HT1080 (cell line): ENCODE measurements at places on chromosomes 2 and 18. TPM values are rescaled to one million over a fixed set of nuclear protein-coding genes. Genes with fewer than 3 reads are reported as not detected.

- DNase-seq, result no peak
These were observed 241.1 kb downstream of the BCL2 start for GRCh38 chr18:63078471-63078870.

GRCh38 chr2:222293660-222294630 is 4.9 kb downstream of the PAX3 start:
- DNase-seq, result no peak

DNA sequence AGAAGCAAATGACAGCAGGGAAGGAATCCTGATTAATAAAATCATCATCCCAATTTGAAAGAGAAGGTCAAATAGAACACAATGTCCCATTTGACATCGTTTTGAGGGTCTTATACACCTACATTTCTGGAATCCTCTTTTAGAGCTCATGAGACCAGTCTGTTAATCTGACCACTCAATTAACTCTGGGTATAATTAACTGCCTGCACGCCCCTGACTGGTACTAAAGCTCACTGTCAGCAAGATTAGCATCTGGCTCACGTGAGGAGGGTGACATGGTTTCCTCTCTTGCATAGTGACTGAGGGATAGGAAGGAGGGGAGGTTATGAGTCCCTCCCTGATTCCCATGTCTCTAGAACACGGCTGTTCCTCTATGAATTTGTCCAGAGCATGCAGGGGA is 124.3 kb downstream of the ICOS start:
- no peak for DNase-seq

GRCh38 chr2:142042536-142043199 is 88.1 kb downstream of the LRP1B start:
- DNase-seq, result no peak

GRCh38 chr2:109143214-109144187 is 14.5 kb downstream of the SH3RF3 start:
- no peak for DNase-seq

- DNase-seq, result no peak
These were observed 234.9 kb downstream of the TFCP2L1 start for GRCh38 chr2:121049950-121050585.

GRCh38 chr2:187079901-187080300 is 230.9 kb upstream of the ZSWIM2 start:
- DNase-seq, result no peak

DNA sequence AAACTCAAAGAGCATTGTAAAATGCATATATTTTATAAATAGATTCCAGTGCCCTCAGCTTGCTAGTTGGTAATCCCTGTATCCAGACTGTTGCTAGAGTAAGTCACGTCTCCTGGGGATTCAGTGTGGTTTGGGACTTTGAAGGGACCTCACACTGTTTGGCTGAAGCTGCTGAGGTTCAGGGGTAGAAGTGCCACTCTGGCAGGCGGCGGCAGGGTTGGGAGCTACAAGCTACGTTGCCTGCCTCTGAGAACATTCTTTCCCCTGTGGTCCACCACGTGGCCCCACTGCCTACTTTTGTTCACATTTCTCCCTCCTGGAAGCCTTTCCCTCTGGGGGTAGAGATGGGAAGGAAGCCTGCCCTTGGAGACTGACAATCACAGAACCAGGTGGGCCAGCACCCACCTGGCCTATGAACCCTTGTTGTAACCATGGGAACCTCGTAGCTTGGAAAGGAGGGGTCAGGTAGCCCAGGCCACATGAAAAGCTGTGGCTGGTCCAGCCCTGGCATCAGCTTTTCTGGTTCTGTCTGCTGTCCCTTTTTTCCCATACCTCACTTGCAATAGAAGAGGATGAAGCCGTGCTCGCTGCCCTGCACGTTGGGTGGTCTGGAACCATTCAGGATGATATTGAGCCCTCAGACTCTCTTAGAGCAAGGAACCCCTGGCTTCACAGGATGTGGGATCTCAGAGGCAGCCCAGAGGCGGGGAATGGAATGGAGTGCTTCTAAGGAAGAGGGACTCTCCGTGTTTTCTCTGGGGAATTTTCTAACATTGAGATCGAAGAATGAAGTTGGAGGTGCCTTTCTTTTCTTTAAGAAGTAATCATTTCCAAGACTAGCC is 2.9 kb downstream of the RNF144A start:
- DNase-seq, result no peak

GRCh38 chr18:36711813-36712444 is 116.9 kb downstream of the TPGS2 start:
- DNase-seq, result peak; percentile 95

- DNase-seq, result no peak
These were observed 43.9 kb upstream of the PCBP1 start for GRCh38 chr2:70043252-70043875.

DNA sequence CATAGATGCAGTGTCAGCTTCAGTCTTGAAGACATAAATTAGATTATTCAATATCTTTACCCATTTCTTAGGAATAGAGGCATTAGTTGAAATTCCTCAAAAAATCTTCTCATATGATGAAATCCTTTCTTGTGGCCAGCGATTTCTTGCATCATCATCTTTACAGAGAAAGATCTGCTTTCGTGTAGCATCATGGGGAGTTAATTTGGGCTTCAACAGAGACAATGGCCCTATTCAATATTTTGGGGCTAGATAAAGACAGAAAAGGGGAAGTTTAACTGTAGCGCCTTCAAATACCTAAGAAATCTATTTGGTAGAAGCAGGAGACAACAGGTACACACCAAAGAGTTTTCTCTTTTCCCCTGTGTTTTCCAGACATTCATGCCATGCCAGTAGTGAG is 73.8 kb downstream of the TGFA start:
- DNase-seq, result no peak

DNA sequence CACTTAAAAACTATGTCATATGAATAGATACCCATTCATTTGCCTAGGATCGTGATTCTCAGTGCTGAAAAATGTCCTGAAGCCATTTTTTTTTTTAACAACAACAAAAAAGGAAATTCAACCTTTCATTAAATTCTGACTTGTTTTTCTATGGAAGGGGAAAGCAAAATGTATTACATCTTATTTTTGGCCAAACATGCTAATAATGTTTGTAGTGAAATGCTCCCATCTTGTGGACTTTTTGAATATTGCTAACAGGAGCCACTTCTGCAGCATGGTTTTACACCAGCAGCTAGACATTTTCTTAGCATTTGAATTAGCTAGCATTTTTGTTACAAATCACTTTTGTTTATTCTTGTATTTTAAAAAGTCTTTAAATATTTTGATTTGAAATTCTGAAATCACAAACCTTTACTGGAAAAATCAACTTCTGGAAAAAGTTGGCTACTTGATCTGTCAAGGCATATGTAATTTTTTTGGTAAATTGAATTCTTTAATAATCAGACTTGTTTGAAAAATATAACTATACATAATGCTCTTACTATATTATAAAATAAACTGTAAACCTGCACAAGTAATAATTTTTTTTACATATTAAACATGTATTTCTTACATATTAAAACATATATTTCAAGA is 75.8 kb downstream of the KIDINS220 start:
- DNase-seq, result peak; percentile 37

Gene PRSS56
- not detected in 2 replicates for total RNA-seq
